ENCODE measurements at places on chromosomes 2 and 18.

DNA sequence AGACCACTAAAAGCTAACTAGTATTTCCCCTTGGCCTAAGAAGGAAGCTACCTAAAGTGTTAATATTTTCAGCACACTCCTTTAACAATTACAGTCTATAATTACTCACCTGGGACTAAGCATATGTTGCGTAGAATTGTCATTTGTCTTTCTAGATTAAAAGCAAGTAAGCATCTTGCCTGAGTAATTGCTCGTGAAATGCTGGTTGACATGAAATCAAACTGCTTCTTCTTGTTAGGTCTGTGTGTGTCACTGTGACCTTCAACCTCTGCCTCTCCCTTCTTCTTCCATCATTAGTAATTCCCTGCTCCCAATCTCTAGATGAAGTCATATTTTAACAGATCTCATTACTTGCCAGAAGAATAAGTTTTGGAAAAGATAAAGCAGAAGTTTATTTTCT, 212.2 kb downstream of the XIRP2 start:
- no peak for DNase-seq

DNA sequence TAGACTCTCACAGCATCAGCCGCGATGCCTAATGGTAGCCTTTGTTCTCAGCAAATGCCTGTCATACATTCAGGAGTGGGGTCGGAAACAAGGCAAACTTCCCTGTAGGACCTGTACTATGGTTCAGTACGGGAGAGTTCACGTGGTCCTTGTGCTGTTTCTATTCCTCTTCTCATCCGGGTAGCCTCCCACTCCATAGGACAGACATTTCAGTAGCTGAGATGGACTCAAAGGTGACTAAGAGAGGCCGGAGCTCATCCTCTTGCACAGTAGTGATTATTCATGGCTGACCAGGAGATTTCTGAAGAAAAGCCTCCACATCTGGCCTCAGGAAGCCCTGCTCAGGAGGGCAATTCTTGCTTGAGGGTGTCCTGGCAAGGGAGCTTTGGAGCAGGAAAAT, 117.8 kb upstream of the SPRED2 start:
- no peak for DNase-seq

GRCh38 chr2:157935378-157935906, 59.3 kb upstream of the ACVR1 start:
- DNase-seq, result no peak

GRCh38 chr2:236177604-236177966, 9.4 kb upstream of the GBX2 start:
- DNase-seq, result no peak

GRCh38 chr2:112141626-112142007, 3.4 kb downstream of the FBLN7 start:
- DNase-seq, result no peak

DNA sequence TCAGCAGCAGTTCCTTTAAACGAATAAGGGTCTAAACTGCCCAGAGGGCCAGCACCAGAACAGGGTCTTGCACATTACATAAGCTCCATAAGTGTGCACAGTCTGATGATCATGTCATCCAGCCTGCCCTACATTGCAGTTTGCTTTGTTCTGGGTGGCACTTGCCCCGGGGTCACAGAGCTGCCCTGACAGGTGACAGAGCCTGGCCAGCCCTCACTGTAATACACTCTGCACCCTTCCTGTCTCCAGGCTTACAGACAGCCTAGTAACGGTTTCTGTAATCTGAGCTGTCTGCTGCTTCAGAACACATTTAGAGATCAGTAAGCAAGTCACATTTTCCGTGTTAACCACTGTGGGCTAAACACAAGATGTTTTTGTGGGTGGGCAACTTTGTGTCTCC, 213.3 kb downstream of the FAM210A start:
- DNase-seq, result no peak

DNA sequence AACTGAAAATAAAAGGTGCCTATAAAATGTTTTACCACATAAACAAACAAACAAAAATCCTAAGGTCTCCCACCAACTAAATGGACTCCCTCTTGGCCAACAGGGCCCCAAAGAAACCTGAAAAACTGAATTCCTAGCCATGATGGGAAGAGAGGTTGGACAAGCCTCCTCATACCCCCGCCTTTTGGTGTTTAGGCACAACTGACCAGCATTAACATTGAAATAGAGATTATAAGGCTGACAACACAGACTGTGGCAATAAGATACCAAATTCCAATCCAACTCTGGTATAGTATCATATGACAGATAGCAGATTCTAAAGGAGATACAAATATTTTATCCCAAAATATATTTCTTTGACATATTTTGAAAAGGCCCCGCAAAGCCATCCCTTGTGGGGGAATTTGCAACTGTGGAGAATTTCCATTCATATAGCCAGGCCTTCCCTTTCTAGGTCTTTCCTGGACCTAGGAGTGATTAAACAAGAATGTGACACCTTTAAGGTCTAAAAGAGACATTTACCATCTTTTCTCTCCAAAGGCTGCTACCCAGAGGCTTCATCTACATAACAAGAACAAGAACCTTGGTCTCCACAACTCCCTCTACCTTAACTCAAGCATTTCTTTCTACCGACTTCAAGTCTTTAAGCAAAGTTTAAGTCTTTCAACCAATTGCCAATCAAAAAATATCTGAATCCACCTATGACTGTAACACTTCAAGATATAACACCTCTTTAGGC, 80.0 kb downstream of the CHN1 start:
- DNase-seq, result no peak

DNA sequence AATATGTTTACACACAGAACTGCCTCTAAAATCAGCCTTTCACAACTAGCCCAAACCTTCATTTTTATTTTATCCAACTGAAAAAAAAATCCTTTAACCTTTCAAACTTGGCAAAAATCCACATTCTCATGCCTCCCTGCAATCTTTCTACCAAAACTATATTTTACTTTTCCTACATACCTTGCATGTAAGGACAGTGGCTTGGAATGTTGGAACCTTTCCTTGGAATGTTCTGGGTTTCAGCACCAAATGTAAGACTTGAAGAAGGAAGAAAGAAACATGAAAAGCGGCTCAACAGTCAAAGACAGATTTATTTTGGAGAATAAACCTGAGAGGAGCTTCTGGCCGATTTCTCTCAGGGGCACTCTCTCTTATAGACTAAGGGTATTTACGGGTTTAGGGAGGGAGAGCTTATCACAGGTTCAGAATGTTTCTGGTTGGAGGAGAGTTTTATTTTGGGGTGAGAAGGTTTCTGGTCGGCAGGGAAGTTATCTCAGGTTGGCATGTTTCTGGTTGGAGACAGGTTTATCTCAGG, 79.7 kb downstream of the RRM2 start:
- no peak for DNase-seq

DNA sequence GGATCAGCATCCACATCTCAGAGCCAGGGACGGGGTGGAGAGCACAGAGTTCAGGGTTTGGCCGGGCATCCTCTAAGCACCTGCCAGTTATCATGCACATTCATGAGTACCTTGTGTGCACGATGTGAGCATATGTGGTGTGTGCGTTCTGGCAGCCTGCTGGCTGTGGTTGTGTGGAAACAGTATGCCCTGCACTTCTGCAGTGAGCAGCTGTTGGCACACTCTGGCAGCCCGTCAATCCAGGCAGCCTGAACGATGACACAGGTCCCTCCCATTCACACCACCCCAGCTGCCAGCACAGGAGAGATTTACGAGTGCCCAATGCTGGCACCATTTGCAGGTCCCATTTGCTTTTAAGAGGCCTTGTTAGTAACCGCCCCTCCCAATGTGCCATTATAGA, 74.2 kb downstream of the CD8B2 start:
- no peak for DNase-seq

GRCh38 chr2:64485331-64485730, 31.4 kb downstream of the LGALSL start:
- no peak for DNase-seq

DNA sequence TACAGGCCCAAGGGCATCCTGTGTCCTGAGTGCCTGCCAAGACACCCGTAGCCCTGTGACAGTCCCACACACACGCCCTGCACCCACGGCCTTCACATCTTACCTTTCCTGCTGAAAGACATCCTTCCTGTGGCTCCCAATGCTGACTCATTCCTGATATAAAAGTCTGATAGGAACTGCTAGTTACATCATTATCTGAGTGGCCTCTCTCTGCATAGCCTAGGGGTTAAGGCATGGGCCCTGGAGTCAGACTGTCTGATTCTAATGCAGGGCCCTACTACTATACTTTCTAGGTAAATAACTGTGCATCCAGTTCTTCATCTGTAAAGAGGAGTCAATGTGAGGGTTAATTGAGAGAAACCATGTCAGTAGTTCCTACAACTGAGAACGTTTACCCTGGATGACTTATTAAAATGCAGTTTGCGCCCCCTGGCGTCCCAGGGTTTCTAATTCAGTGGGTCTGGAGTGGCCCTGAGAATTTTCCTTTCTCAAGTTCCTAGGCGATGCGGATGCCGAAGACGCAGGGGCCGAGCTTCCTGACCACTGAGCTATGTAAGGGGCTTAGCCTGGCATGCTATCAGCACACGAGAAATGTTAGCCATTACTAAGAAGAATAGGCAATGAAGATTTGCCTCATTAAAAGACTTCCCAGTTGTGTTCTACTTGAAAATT, 6.0 kb upstream of the GPR45 start:
- peak; percentile 43 for DNase-seq

DNA sequence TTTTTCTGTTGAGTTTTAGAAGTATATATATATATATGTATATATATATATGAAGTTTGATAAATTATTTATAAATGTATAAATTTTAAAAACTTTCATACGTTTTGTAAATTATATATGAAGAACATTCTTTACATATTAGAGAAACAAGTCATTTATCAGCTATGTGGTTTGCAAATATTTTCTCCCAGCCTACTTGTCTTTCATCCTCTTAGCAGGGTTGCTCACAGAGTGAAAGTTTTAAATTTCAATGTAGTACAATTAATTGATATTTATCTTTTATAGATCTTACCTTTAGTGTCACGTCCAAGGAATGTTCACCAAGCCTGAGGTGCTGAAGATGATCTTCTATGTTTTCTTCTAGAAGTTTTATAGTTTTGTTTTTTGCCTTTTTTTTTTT, 78.3 kb upstream of the HS6ST1 start:
- DNase-seq, result no peak

- DNase-seq, result no peak
Observed at GRCh38 chr2:36027616-36028015, 328.0 kb upstream of the CRIM1 start.

- no peak for DNase-seq
Observed at GRCh38 chr2:233817361-233817911, 36.9 kb downstream of the HJURP start.
